ENCODE measurements at places on chromosomes 4 and X. TPM values are rescaled to one million over a fixed set of nuclear protein-coding genes. Genes with fewer than 3 reads are reported as not detected.

GRCh38 chr4:168683595-168683994 lies 186.7 kb downstream of the PALLD start:
- no peak overlapping the region for H3K27ac ChIP-seq
- no peak overlapping the region for H3K4me3 ChIP-seq
- H3K4me1 ChIP-seq: no peaks in the 10 kb centered on the region
- no peaks in the 10 kb centered on the region for H3K27me3 ChIP-seq
- no peak for DNase-seq
- peaks cover 15% of the 10 kb centered on the region for H3K36me3 ChIP-seq

GRCh38 chr4:168723020-168723419 lies 226.2 kb downstream of the PALLD start:
- H3K36me3 ChIP-seq: no peaks in the 10 kb centered on the region
- H3K27me3 ChIP-seq: no peaks in the 10 kb centered on the region
- no peaks in the 10 kb centered on the region for H3K4me1 ChIP-seq
- no peak overlapping the region for H3K4me3 ChIP-seq

The FRMD7 gene
- total RNA-seq: not detected

The FAM133A gene
- total RNA-seq: 0.33 TPM

The IL2RG gene
- total RNA-seq: not detected

The PPEF1 gene
- total RNA-seq: 0.81 TPM

The BMP3 gene
- total RNA-seq: 0.11 TPM

- H3K27me3 ChIP-seq: no peaks in the 10 kb centered on the region
- peaks cover 3% of the 10 kb centered on the region for H3K4me1 ChIP-seq
- no peak overlapping the region for H3K27ac ChIP-seq
- no peak overlapping the region for H3K4me3 ChIP-seq
Measured at GRCh38 chr4:183540410-183541009, 35.7 kb downstream of the ING2 start.

- DNase-seq: no peak
- H3K27me3 ChIP-seq: no peaks in the 10 kb centered on the region
- no peaks in the 10 kb centered on the region for H3K4me1 ChIP-seq
- H3K4me3 ChIP-seq: no peak overlapping the region
- H3K36me3 ChIP-seq: no peaks in the 10 kb centered on the region
Measured at GRCh38 chrX:111288841-111289240, 18.6 kb upstream of the CAPN6 start.

- no peak for DNase-seq
- H3K27ac ChIP-seq: no peak overlapping the region
- no peaks in the 10 kb centered on the region for H3K36me3 ChIP-seq
- peak overlapping the region; percentile 81 for H3K4me3 ChIP-seq
- H3K4me1 ChIP-seq: no peaks in the 10 kb centered on the region
Measured at GRCh38 chr4:76898949-76899645, 1.2 kb upstream of the SOWAHB start.

- H3K4me3 ChIP-seq: peak overlapping the region; percentile 67
- DNase-seq: peak; percentile 51
- H3K27me3 ChIP-seq: no peaks in the 10 kb centered on the region
- H3K27ac ChIP-seq: no peak overlapping the region
- H3K4me1 ChIP-seq: no peaks in the 10 kb centered on the region
Measured at GRCh38 chrX:19912-20571, 261.1 kb upstream of the PLCXD1 start.

- H3K27me3 ChIP-seq: no peaks in the 10 kb centered on the region
- H3K27ac ChIP-seq: no peak overlapping the region
Measured at GRCh38 chr4:178672512-178672911, 1230.3 kb upstream of the AGA start.

DNA sequence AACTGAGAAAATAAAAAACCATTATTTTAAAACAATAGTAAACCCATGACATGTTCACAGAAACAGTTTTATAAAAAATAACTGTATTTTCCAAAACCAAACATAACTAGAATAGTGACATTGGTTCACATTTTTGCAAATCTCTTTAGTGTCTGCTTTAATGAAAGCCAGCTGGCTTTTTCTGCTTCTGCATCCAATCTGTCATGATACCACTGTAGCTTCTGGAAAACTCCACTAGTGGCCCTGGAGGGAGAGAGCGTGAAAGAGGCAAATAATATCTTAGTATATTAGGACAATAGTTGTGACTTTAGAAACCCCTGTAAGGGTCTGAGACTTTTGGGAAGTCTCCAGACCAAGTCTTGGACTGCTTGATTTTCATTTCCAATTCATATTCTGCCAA lies 31.1 kb downstream of the FGFBP1 start:
- no peaks in the 10 kb centered on the region for H3K27me3 ChIP-seq
- no peaks in the 10 kb centered on the region for H3K4me1 ChIP-seq
- no peak overlapping the region for H3K4me3 ChIP-seq
- DNase-seq: no peak

DNA sequence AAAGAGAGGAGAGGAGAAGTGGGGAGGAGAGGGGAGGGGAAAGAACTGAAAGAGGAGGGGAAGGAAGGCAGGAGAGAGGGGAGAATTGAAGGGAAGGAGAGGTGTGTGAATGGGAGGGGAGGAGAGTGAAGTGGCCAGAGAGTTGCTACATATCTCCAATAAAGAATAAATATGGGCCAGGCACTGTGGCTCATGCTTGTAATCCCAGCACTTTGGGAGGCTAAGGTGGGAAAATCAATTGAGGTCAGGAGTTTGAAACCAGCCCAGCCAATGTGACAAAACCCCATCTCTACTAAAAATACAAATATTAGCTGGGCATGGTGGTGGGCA lies 482.4 kb downstream of the NAF1 start:
- no peaks in the 10 kb centered on the region for H3K36me3 ChIP-seq
- DNase-seq: no peak
- H3K27me3 ChIP-seq: no peaks in the 10 kb centered on the region
- H3K4me1 ChIP-seq: no peaks in the 10 kb centered on the region
- no peak overlapping the region for H3K4me3 ChIP-seq

The GIMD1 gene
- not detected for total RNA-seq

DNA sequence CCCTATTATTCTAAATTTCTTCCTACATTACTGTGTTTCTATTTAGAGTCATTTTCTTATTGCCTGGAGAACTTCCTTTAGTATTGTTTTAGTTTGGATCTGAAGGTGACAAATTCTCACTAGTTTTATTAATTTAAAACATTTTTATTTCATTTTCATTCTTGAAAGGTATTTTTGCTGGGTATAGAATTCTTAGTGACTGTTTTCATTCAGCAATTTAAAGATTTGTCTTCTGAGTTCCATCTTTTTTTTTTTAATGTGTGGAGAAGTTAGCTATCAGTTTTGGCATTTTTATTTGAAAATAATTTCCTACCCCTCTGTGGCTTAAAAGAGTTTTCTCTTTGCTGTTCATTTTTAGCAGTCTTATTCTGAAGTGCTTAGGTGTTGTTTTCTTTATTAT lies 169.2 kb downstream of the FRAS1 start:
- no peaks in the 10 kb centered on the region for H3K27me3 ChIP-seq
- no peak overlapping the region for H3K27ac ChIP-seq
- peaks cover 16% of the 10 kb centered on the region for H3K4me1 ChIP-seq
- H3K4me3 ChIP-seq: peak overlapping the region; percentile 8
- H3K36me3 ChIP-seq: no peaks in the 10 kb centered on the region

- DNase-seq: no peak
- no peak overlapping the region for H3K27ac ChIP-seq
- H3K4me1 ChIP-seq: no peaks in the 10 kb centered on the region
Measured at GRCh38 chr4:5374994-5375393, 323.7 kb downstream of the STK32B start.

DNA sequence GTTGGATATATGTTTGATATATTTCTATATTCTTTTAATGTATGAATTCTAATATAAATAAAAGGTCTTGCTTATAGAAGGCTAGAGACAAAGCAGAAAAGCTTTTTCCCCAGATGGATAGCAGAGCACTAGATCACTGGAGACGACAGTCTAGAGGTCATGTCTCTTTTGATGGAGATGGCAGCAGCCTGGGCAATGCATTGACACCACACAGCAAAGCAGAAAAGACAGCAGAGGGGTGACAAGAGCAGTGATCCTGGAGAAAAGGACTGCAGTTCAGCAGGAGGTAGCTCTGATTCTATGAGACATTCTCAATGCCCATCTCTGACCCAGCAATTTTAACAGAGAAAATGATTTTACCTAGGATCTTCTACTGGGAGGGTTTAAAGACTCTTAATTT lies 210.6 kb downstream of the DTHD1 start:
- no peak overlapping the region for H3K27ac ChIP-seq
- no peaks in the 10 kb centered on the region for H3K4me1 ChIP-seq
- no peak overlapping the region for H3K4me3 ChIP-seq
- DNase-seq: no peak
- H3K27me3 ChIP-seq: no peaks in the 10 kb centered on the region
- H3K36me3 ChIP-seq: no peaks in the 10 kb centered on the region

GRCh38 chrX:38018766-38019425 lies 12.5 kb downstream of the SYTL5 start:
- H3K27me3 ChIP-seq: no peaks in the 10 kb centered on the region
- H3K27ac ChIP-seq: no peak overlapping the region
- no peaks in the 10 kb centered on the region for H3K4me1 ChIP-seq
- H3K4me3 ChIP-seq: no peak overlapping the region
- no peak for DNase-seq
- H3K36me3 ChIP-seq: no peaks in the 10 kb centered on the region

DNA sequence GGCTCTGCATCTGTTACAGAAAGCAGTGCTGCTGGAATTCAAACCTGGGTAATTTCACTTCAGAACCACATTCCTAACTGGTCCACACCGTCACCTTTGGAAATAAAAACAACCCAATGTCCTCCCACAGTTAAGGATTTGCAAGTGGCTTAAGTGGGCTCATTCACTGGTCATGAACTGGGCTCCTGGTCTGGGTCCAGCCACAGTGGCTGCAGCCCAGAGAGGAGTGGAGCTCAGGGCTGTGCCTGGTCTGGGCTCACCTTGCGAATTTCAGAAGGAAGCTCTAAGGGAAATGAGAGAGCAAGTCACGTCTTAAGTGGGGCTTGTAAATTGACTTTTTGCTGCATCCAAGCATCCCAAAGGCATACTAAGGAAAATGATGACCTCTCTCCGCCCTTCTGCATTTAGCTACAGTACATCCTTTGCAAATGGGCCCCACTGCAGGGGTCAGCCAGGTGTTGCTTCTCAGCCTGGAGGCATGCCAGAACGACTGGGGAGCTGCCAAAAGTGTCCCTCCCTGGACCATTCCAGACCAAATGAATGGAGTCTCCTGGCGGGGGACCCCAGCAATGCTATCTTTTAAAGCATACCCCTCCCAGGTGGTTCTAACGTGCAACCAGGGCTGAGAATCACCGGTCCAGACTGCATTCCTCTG lies 25.6 kb upstream of the CRMP1 start:
- H3K27ac ChIP-seq: peak overlapping the region; percentile 47
- H3K27me3 ChIP-seq: no peaks in the 10 kb centered on the region
- H3K4me3 ChIP-seq: no peak overlapping the region
- no peaks in the 10 kb centered on the region for H3K4me1 ChIP-seq

The BMX gene
- total RNA-seq: not detected

GRCh38 chr4:167779280-167779679 lies 313.1 kb upstream of the ANXA10 start:
- no peak overlapping the region for H3K4me3 ChIP-seq
- no peaks in the 10 kb centered on the region for H3K36me3 ChIP-seq
- no peak for DNase-seq

DNA sequence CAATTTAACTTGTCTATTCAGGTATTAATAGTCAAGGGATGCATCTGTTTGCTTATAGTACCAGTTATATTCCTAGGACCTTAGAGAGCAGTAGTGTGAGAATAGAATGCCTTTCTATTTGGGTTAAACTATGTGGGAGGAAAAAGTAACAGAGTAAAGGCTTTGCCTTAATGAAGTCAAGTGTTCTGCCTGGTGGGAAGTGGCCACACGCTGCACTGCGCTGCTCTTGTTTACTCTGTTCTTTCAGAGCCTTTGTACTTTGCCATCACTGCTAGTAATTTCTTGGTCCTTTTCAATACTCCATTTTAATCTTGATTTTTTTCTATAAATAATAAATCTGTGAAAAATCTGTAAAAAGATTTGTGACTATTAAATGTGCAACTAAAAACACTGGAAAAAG lies 38.0 kb downstream of the YIPF6 start:
- H3K4me1 ChIP-seq: no peaks in the 10 kb centered on the region
- H3K27ac ChIP-seq: no peak overlapping the region
- no peak overlapping the region for H3K4me3 ChIP-seq
- peaks cover 25% of the 10 kb centered on the region for H3K36me3 ChIP-seq
- DNase-seq: no peak

- H3K27ac ChIP-seq: no peak overlapping the region
- no peaks in the 10 kb centered on the region for H3K4me1 ChIP-seq
- no peak overlapping the region for H3K4me3 ChIP-seq
Measured at GRCh38 chr4:188714907-188715306, 575.7 kb downstream of the TRIML1 start.
